ENCODE measurements at places on chromosomes 12 and 14.

DNA sequence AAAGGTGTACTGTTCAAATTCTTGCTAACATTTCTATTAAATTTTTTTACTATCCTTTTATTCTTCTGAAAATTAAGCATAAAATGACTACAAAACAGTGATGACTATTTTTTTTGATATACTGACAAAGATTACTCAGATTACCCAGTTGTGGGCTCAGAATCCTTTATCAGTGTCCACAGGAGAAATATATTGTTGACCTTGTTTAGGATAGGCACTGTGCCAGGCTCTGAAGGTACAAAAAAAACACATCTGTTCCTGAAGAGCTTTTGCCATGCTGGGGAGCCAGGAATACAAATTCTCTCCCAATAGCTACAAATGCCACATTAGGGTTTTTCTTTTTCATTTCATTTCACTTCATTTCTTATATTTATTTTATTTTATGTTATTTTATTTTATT is 26.9 kb upstream of the GCH1 start:
- DNase-seq, result no peak

- DNase-seq, result no peak
Measured at GRCh38 chr14:81165188-81165587, 55.6 kb downstream of the GTF2A1 start.

DNA sequence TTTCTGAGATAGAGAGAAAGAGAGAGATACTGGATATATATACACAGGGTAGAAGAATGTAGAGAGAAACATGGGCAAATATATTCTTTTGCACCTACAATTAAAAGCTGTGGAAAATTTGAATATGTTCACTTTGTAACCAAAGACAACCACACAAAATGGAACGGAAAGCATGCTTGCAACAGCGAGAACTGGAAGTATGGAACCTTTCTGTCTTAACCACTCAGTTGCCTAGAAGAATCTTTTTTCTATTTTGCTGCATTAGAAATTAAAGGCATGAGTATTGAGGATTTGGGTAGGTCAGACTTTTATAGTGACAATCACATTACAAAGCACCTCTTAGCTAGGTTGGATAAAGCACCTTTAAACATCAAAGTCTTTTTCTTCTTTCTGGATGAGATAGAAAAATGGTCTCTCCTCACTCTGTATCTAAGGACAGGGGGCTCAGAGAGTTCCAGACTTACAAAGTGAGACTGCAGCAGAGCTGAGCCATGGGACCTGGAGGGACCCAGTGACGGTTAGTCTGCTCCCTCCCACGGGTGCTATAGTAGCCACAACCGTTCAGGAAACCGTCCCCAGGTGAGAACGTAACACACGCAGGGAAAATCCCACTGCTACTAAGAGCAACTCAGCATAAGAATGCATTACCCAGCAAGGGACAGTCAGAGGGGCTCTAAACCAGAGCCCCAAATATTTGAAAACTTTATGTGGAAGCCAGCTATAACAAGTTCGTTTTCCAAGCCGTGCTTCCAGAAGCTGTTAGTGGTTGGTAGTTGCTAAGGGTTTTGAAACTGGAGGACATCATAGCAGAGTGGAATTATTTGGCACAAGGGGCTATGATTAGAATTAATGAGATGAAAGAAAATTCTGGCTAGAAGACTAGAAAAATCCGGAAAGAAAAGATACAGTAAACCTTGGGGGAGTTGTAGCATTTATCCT is 97.1 kb downstream of the DAD1 start:
- no peak for DNase-seq

GRCh38 chr12:10354071-10354470 is 35.8 kb downstream of the KLRK1 start:
- no peak for DNase-seq

DNA sequence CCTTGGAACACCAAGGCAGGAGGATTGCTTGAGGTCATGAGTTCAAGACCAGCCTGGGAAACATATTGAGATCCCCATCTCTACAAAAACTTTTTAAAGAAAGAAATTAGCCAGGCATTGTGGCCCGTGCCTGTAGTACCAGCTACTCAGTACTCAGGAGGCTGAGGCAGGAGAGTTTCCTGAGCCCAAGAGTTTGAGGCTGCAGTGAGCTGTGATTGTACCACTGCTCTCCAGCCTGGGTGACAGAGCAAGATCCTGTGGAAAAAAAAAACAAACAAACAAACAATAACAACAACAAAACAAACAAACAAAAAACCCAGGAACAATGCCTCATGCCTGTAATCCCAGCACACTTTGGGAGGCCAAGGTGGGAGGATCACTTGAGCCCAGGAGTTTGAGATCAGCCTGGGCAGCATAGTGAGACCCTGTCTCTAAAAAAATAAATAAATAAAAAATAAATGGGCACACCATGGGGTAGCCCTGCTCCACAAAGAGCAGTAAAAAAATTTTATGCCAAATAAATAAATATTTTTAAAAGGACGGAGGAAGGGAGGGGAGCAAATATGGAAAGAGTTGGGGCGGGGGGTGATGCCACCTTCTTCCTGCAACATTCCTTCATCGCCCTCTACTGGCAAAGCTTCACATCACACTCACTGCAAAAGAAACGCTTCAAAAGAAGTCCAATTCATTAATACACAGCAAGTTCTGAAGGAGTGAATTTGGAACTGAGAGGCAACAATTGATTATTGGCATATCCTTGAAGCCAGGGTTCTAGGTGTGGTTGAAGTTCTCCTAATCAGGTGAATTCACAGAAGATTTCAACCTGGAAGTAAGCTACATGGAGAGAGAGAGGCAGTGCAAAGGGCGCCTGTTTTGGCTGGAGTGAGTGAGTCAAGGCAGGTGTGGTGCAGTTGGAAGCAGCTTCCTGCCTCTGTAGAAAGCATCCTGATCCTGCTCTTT is 8.8 kb upstream of the GNPTAB start:
- peak; percentile 80 for DNase-seq

- peak; percentile 19 for DNase-seq
Measured at GRCh38 chr12:80837342-80837978, 100.3 kb downstream of the LIN7A start.

DNA sequence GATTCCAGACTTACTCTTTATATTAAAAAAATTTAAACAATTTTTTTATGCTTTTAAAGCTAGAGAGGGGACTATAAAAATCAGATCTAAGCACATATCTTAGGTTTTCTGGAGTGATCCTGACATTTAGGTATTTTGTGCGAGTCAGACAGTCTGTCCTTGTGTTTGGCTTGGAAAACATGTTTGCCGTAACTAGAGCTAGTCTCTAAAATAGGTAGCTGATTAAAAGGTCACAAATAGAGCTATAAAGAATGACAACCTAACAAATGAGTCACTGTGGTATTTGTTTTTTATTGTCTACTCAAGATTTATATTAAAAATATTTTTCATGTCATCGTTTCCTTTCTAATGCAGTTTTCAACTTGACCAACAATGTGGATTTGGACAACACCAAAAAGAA is 73.4 kb downstream of the MNAT1 start:
- DNase-seq, result no peak

- DNase-seq, result peak; percentile 44
Measured at GRCh38 chr12:93573552-93574223, 1.2 kb downstream of the SOCS2 start.

- peak; percentile 83 for DNase-seq
Measured at GRCh38 chr12:57632958-57633840, at the start of gene B4GALNT1. Gene B4GALNT1, minus strand, starts transcription at chr12:57633201. Its CDS starts 1,069 bp downstream, at chr12:57632132.

DNA sequence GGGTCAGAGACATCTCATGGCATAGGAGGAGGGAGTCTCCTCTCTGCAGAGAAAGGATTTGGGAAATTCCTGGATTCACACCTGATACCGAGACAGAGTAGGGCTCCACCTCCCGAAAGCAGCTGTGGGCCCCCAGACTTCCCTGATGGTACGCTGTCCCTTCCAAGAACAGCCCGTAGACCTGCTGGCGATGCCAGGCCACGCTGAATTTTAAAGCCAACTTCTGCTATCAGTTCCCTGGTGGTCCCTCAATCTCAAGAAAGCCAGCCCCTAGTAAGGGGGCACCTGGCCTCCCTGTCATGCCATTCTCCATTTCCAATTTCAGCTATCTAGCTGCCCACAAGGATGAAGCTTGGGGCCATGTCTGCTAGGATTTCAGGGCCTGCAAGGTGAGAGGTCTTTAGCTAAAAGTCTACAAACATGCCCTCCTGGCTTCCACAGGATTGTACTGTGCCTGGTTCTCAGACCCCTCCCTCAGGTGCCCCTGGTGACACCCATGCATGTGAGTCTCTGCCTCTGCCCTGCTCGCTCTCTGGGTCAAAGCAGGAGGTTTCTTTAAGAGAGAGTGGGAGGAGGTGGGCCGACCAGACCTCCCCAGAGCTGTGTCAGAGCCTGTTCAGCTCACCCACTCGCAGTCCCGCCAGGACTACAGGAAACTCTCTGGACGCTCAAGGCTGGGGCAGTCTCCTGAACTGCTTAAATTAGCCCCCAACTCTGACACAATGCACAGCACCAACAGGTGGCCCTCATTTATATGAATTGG is 30.5 kb downstream of the ANO2 start:
- DNase-seq, result no peak

DNA sequence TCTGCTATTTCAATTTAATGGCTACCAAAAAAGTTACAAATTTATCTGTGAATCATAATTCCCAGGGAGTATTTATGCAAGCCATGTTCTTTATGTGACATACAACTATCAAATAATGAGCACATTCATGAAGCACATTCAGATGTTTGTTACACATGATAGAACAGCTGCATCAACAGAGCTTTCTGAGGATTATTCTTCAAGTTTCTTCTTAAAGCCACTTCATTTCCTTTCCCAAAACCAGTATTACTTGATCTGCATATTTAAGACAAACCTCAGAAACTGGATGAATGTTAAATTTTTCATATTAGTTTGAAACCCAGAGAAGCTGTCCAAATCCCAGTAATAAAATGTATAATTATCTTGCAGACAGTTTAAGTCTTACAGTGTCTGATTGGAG is 73.6 kb upstream of the SOX5 start:
- DNase-seq, result no peak

DNA sequence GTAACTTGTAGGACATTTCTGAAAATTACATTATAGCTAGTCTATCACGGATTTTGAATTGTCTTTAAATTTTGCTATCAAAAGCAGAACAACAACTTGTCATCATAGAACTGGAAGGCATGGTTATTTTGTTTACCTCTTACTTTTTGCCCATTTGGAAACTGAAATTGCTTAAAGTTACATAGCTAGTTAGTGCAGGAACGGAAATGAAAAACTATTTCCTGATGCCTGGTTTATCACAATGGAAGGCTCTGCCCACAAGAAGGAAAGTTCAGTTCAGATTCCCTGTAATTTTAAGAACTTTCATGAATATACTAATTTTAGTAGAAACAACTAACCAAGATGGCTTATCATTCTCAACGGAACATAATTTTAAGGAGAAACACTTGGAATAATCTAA is 427.7 kb downstream of the RAD51B start:
- DNase-seq, result no peak

DNA sequence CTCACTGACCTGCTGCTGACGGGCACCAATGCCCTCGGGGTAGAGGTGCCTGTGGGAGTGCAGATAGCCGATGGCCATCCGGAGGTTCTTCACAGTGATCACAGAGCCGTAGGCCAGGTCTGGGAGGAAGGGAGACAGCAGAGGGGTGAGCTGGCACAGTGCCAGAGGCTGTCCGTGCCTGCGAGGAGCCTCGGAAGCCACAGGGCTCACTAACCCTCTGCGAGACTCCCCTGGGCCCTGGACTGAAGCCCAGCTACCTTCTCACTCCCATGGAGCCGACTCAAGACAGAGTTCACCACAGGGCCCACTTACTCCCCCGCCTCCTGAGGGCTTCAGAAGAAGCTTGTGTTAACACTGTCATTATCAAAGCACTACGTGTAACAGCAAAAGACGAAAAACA is 24.5 kb downstream of the POMT2 start:
- DNase-seq, result no peak

DNA sequence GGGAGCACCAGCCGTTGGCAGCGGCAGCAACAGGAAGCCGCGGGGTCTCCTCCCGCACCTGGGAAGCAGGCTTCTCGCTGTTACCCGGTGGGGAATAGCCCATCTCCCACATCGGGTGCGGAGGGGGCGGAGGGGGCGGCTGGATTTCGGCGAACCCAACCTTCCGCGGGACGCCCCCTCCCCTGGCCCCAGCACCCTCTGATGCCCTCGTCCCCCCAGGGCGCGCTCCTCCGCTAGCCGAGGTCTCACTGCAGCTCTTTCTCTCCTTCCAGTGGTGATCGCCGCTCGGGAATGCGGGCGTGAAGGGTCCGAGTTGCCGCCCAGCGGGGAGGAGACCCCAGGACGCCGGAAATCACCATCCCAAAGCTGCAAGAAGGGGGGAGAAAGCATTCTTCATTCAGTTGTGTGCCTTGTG is 303 bp downstream of the SAMD4A start:
- peak; percentile 66 for DNase-seq

DNA sequence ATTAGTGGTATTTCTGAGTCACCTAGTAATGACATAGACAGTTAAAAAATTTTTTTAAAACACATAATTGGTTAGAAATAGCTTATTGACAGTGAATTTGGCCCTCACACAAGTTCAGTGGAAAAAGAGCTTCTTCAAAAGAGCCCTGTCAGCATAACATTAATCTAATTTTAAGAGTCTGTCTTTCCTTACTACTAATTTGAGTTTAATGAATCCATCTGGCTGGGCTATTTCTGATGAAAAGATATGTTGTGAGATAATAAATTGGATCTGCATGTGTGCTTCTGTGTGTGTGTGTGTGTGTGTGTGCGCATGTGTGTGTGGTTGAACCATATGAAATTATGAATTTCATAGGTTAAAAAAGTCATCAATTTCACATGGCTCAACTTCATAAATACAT is 1045.2 kb downstream of the FLRT2 start:
- DNase-seq, result peak; percentile 66

DNA sequence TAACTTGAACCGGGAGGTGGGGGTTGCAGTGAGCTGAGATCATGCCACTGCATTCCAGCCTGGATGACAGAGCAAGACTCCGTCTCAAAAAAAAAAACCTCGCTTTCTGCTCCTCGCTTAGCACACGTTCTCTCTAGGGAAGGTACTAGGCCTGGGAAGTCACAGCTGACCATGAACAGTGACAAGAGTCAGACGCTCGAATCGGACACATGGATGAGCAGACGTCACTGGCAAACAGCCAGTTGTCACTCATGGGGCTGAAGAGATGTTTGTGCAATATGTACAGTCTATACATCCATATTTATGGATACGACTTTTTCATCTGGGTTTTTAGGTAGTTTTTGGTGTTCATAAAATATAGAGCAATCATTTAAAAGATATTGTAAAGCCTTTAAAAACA is 19.4 kb downstream of the TCHP start:
- no peak for DNase-seq

DNA sequence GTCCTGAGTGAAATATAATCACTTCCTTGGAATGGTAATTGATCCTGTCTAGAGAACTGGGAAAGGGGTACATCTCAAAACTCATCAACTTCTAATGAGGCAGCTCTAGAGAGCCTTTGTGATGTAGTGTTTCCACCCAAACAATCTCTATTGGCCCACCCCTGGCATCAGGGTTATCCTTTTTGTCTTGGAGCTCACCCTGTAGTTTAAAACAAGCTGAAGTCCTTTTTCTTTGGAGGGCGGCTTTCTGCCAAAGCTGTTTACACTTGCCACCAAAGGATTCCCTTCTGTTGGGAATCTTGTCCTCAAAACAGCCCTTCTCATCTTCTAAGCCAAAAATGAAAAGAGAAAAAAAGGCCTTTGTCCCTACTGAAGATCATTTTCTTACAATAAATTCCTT is 60.6 kb upstream of the GTF2A1 start:
- DNase-seq, result no peak
